Stimulated activated CD8-positive, alpha-beta memory T cell treated with anti-CD3 and anti-CD28 coated beads, Interleukin-15, amount 100 ng/mL, for 48 hours (primary cell): ENCODE measurements at places on chromosomes 5 and 9.

GRCh38 chr9:101668421-101668820, 70.0 kb downstream of the GRIN3A start:
- DNase-seq, result no peak

GRCh38 chr5:96022971-96023370, 61.3 kb upstream of the ELL2 start:
- DNase-seq, result no peak

GRCh38 chr5:34499001-34499734, 157.0 kb upstream of the RAI14 start:
- DNase-seq, result peak; percentile 6

DNA sequence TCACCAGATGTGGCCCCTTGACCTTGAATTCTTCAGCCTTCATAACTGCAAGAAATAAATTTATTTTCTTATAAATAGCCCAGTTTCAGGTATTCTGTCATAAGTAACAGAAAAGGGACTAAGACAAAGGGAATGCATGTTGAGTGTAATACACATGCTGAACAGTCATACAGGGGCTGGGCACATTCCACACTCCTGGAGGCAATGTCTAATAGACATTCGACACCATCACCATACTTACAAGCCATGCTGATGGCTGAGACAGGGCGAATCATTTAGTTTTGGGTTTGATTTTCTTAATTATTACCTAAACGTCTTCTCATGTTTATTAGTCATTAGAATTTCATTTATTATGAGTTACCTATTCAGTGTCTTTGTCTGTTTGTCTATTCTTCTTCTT, 68.5 kb downstream of the TENT4A start:
- DNase-seq, result no peak

GRCh38 chr9:114283551-114284111, 39.3 kb upstream of the ORM1 start:
- no peak for DNase-seq

DNA sequence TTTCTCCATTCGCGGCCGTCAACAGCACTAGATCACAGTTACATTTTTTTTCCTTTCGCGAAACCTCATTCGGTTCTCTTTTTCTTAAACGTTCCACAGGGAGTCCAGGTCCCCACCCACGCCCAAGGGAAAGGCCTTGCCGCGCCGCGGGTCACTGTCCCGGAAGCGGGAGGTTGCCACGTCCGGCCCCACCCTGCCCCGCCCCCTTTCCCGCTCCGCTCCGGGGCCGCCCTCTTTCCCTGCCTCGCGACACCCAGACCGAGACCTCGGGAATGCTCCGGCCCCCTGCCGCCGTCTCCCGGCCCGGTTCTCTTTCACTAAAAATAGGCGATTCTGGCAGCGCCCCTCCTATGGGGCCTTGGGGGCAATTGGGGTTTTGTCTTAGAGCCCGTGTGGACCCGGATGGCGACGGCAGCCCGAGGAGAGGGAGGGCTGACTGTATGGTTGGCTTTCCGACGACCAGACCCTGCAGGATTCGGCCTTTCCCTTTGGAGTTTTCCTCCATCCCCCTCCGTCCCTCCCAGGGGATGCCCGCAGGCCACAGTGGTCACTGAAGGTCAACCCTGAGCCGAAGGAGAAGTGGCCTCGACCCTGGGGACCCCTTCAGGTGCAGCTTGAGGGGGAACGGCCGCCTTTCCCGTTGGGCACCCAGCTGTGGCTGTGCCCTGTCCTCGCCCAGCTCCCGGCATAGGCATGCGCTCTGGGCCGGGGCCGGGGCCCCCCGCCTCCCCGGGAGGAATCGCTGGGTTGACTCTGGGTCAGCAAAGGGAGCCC, 2.8 kb upstream of the RACK1 start:
- DNase-seq, result peak; percentile 82

DNA sequence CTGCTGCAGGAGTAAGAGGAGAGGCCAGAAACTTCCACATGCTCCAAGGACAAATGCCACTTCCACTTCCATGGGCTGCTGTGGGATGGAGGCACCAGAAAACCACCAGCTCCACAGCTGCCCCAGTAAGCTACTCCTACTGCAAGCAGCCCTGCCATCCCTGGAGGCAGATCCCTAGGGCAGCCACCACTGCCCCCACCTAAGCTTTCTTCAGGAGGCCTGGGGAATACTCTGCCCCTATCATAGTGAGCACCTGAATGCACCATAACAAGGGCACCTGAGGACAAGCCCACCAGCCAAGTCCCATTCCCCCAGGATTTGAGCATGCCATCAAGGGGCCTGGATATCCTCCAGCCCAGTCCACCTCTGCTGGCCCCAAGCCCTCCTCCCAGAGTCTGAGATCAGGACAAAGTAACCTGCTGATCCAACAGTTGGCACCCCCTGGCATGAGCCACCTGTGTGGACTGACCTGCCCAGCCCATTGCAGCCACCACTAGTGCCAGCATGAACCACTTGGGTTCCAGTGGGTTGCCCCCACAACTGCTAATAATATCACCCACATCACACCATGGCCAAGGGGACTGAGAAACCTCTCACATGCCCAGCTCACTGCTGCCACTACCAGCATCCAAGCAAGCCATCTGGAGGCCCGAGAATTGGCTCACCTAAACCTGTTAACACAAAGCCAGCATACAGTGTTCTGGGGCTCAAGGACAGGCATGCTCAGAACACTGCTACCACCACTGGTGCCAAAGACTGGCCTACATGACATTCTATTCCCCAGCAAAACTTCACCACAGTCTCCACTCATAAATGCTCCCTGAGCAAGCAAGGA, 480.1 kb downstream of the CDH12 start:
- DNase-seq, result no peak

- DNase-seq, result no peak
Measured at GRCh38 chr5:34680896-34681295, 24.8 kb downstream of the RAI14 start.

DNA sequence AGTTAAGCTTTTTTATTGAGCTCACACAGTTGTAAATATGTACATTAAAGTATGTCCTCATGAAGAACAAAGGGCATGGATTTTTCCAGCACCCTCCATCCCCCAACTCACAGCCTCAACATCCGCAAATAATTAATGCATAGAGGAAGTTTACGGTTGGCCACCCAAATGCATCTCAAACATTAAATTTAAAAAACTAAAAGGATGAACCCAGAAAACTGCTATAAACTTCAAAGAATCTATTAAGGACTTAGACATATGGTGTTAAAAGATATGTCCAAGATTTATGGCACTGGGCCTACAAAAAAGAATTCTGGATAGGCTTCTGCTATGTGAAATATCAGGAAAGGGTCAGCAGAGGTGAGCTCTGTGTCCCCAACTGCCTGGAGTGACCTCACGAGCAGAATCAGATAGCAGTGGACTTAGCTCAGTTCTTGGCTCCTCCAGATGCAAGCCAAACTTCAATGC, 54.0 kb upstream of the TNC start:
- no peak for DNase-seq

GRCh38 chr5:179613460-179614071, 9.9 kb downstream of the HNRNPH1 start:
- no peak for DNase-seq

DNA sequence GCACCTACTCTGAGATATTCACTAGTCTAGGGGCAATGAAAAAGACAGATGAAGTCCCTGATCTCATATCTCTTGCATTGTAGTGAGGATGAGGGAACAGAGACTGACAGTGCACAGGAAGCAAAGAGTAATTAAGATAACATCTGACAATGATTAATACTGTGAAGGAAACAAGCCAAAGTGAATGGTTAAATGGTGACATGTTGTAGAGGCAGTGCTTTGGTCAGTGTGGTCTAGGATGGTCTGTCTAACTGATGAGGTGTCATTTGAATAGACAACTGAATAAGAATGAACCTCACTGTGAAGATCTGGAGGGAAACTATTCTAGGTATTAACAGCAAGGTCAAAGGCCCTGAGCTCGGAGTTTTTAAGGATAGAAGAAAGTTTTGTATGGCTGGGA, 333.3 kb upstream of the GRIA1 start:
- DNase-seq, result no peak

GRCh38 chr9:109602987-109603386, 104.9 kb upstream of the PTPN3 start:
- DNase-seq, result no peak

GRCh38 chr9:95729046-95729445, 146.4 kb upstream of the ERCC6L2 start:
- DNase-seq, result no peak

GRCh38 chr9:92642564-92642963, 27.4 kb downstream of the IPPK start:
- DNase-seq, result no peak
